Kidney epithelial cell (primary cell): ENCODE measurements at places on chromosomes 1 and 21.
A peak's percentile ranks its signal among the peaks of the same experiment; 100 is the strongest.

- DNase-seq, result no peak
These were observed 19.3 kb upstream of the OTUD3 start for GRCh38 chr1:19862944-19863343.

DNA sequence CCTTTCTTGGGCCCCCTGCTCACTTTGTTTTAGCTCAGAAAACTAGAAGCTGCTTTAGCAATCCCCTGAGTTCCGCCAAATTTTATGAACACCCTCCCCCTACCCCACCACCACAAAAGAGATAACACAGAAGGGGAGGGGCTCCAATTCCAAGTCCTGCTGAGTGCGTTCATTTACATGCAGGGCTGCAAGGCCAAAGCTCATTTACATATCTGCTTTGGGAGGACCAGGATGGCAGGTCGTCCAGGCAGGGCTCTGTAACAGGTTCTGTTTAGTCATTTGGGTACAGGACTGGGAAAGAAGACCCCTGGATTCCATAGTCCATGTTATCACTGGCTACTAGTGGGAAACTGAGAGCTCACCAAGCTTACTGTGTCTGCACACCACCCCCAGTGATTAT lies 35.9 kb upstream of the KIF21B start:
- DNase-seq, result no peak

DNA sequence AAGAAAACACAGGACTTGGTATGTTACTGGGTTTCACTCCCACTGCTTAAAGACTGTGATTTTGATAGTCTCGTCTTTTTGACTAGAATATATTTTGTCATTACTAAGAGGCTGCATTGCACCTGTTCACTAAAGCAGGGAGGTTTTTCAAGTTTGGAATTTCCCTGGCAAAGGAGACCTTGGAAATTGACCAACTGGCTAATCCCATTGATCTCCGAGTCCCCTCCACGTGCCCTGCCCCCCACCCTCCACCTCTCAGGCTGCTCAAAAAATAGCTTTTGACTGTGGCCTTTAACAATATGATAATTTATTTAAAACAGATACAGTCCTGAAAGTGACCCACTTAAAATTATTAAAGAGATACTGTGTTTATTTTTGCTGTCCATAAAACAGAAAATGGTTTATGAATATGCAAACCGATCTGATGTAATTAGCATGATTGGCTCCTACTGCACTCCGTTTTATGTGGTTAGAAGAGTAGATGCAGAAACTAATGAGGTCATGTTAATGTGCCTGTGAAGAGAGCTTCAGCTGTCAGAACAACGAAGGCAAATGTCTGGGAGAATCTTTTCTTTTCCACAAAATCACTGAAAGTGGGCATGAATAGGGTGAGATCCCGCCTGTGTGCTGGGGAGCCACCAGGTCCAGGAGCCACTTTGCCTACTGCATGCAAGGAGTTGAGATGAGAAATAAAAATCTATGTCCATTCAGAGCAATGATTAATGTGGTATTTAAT lies 361.5 kb downstream of the RRAGC start:
- DNase-seq, result no peak

DNA sequence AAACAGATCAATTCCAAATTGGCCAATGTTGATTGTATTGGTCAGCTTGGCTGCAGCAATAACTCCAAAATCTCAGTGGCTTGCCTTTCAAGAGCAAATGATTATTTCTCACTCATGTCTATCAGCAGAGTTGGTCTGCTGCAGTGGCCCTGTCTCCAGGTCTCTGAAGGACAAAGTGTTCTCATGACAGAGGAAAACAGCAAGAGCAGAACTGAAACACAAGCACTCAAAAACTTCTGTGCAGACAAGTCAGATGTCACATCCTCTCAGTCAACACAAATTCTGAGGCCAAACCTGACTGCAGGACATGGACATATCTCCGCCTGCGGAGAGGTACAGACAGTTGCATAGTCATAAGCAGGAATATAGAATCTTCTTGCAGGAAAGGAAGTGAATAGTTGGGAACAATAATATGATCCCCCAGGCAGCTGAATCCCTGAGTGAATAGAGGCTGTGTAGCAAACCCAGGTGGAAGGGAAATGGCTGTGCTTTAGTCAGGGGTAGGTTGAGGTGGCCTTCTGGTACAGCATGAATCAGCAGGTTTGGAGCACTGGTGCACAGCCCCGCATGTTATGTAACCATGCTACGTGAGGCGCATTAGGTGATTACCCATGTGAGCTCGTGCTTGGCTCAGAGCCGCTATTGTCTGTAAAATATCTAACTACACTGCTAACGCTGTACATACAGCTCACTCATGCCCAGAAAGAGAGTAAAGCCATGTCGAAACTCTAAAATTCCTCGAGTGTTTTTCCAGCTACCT lies 17.1 kb upstream of the UBE2U start:
- peak; percentile 42 for DNase-seq

DNA sequence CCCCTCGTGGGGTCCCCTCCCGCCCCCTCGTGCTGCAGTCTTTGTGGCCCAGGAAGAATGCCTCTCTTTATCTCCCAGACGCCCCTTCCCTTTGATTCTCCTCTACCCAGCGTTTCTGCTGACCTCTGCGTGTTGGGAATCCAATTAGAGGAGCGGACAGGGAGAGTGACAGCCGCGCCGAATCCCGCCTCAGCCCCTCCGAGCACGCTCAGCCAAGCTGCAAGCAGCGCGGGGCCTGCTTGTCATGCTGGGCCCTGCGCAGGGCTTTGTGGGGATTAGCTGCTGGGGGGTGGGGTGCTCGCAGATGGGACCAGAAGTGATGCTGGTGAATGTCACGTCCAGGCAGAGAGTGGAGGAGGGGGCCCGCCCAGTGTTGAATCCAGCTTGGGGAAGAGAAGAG lies 91.1 kb downstream of the EPHB2 start:
- DNase-seq, result no peak

DNA sequence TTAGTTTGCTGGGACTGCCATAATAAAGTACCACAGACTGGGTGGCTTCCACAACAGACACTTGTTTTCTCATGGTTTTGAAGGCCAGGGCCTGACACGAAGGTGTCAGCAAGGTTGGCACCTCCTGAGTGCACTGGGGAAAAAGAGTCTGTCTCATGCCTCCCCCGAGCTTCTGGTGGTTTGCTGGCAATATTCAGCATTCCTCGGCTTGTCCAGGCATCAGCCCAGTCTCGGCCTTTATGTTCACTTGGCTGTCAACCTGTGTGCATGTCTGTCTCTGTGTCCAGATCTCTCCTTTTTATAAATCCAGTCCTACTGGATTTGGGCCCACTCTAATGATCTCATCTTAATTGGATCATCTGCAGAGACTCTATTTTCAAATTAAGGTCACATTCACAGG lies 72.6 kb downstream of the DOP1B start:
- DNase-seq, result no peak

DNA sequence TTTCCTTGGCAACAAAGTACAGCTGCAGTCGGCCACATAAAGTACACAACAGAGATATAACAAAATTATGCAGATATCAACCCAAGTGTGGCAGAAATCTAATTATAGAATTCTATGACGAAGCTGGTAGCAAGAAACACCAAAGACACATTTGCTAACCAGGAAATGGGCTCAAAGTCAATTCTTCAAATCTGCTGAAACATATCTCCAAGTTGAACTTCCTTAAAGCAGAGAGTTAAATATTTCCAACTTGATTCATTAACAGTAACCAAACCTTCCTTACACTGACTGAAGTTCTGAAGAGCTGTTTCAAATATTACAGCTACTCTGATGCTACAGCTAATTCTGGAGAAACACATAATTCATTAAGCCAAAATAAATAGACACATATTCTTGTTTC lies 67.6 kb upstream of the SDC3 start:
- no peak for DNase-seq

GRCh38 chr21:31398574-31398973 lies 54.5 kb upstream of the TIAM1 start:
- DNase-seq, result no peak

- no peak for DNase-seq
These were observed 651 bp downstream of the COA6 start for GRCh38 chr1:234373959-234374254.

GRCh38 chr1:149962736-149963135 lies 26.1 kb upstream of the MTMR11 start:
- no peak for DNase-seq

GRCh38 chr1:168731244-168731953 lies 2.4 kb upstream of the DPT start:
- DNase-seq, result no peak

DNA sequence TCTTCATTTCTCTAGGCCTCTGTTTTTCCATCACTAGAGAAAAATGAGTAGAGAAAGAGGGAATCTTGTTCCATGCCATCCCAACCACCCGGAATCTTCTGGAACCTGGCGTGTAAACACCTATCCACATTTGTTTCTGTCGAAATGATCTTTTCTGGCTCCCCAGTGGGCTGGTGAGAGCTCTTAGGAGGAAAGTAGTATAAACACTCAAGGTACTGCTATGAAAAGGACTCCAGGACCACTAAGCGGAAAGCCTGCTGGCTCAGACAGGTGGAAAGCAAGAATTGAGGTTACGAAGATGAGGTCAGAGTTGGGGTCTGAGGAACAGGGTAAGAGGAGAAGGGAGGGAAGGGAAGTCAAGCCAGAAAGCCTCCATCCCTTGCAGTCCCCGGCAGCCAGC lies 90.8 kb downstream of the PLXNA2 start:
- no peak for DNase-seq

- DNase-seq, result peak; percentile 57
These were observed 55.6 kb downstream of the SSX2IP start for GRCh38 chr1:84634536-84635205.

DNA sequence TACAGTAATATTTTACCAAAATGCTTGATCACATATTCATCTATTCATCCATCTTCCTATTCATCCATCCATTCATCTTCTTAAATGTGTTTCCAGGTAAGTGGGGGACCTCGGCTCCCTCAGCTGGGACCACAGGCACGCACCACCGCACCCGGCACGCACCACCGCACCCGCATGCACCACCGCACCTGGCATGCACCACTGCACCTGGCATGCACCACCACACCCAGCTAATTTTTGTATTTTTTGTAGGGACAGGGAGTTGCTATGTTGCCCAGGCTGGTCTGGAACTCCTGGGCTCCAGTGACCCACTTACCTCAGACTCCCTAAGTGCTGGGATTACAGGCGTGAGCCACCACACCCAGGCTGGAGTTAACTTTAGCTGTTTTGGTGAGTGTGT lies 21.2 kb downstream of the ACTRT2 start:
- no peak for DNase-seq

DNA sequence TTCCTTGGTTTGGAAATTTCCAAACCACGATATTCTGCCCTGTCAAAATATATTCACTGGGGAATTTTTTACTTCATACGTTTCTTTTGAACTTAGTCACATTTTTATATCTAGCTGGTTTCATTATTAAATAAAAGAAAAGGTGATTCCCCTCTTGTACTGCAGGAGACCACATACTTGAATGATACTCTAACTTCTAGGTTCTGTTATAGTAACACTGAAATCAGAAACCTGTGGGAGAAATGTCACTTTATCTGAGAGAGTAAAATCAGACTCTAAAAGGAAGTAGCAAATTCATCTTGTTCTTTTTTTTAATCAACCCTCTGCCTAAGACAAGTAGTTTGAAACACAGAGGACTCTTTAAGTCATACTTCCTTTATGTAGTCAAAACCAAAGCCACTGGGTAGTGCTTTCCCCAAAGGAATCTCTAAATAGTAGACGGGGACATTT lies 34.4 kb downstream of the MRPL39 start:
- DNase-seq, result no peak

DNA sequence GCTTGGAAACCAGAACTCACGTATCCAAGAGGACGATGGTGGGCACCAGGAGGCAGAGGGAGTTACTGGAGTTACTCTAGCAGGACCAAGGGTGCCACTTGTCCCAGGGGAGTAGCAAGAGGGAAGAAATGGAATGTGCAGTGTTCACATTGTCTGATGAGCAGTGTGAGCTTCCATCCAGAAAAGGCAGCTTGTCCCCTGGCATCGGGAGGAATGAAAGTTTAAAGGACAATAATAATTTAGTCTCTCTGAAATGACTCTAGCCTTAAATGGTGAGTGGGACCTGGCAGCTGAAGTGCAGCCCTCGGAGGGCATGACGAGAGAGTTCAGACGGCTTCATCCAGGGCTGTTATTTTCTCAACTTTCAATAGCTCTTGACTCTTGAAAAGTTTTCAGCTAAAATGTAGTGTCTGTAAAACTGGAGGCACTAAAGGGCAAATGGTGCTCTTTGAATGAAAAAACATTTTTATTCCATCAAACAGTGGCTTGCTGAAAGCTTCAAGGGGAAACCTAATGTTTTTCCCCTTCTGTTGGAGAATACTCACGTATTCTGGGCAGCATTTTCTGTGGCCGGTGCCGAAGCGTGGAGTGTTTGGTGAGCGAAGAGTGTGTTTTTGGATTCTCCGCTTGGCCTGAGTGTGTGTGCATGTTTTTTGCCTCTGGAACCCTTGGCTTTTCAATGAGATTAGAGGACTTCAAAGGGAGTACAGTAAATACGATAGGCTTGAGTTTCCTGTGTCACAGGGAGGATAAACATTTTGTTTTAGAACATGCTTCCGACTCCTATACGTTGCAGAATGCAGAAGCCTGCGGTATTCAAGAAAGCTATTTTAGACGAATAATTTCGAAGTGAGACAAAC lies 157.3 kb downstream of the GALNT2 start:
- DNase-seq, result no peak
